ENCODE measurements at places on chromosomes 16 and 17.

DNA sequence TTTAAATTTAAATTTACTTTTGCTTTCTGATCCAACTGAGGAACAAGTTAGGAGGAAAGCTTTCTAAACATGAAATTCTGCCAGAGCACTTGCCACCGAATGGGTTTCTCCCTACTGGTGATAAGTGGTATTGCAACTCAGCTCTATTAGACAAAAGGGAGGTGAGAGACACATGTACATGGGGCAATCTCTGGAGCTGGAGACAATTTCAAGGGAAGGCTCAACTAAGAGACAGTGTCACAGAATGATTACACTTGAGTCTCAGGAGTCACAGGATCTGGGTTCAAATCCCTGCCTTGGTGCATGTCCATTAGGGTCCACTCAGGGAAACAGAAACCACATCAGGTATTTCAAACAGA lies 37.4 kb downstream of the SOCS1 start:
- DNase-seq, result no peak

GRCh38 chr17:34579979-34580684 lies 750 bp downstream of the TMEM132E start:
- DNase-seq, result no peak

DNA sequence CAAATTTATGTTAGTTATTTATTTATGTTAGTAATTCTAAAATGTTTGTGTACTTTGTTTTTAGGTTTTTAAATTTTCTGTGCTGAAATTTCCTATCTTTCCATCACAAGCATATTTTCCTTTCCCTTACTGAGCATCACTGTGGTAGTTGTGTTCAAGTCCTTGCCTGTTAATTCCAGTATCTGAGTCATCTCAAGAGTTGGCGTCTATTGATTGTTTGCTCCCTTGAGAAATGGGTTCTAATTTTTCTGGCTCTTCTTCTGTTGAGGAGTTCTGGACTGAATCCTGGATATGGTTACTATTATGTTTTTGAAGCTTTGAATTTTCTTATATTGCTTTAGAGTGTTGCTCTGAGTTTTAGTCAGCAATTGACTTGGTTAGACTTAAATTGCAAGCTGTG lies 56.3 kb downstream of the GAN start:
- DNase-seq, result no peak

DNA sequence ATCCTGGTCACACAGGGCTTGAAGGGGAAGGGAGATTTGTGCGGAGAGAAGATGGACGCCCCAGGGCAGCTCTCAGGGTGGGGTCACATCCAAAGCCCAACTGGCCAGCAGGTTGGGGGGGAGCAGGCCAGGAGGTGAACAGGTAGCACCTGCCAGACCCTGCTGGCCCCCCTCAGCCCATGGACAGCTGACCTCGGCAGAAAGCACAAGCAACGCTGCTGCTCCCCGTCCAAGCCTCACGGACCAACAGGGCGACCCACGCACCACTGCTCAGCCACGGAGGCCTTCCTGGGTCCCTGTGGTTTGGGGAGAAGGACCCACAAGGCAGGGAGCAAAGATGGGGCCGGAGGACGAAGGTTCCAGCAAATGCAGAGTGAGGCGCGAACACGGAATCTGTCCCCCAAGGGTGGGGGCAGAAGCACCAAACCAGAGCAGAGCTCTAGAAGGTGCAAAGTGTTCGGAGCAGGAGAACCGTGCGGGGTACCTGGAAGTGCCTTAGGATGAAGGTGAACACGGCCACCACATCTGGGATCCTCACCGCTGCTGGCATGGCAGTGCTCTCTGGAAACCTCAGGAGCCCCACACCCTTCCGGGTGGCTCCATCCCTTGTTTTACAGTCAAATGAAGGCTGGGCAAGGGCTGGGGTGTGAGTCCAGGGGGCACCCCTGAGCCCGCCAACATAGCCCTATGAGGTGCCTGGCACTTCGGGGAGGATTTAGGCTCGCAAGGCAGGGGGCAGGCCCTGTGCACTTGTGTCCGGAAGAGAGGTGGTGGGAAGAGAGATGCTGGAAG lies 17.9 kb downstream of the CEP295NL start:
- no peak for DNase-seq

DNA sequence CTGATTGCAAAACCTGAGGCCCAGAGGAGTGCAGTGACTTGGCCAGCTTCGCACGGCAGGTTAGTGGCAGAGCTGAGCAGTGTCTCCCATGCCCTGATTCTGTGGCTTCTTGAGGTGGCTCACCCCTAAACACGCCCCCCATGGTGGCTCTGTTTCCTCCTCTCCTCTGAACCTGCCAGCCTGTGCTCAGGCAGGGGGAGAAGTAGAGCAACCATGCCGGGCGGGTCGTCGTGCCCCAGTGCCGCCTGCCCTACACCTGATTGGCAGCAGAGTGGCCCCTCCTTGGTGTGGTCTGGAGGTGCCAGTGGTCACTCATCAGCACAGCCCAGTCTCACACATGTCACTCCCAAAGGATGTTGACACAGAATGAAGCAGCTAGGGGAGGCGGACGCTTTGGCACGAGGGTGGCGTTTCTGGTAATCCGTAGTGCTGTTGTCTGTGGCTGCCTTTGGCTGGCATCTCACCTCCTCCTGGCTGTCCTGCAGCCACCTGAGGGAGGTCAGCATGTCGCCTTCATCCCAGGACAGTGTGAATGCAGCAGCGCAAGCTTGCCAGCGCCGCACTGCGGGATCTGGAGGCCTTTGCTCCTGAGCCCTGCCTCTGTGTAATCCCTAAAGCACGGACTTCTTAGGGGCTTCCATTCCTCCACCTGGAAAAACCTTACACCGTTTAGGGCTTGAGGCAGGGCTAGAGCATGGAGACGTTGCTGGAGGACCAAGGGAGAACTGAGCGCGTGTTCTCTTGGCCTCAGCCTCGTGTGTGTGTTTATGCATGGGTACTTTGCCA lies 294.7 kb downstream of the SEC14L1 start:
- DNase-seq, result no peak

GRCh38 chr17:29177871-29178749 lies 2.1 kb downstream of the MYO18A start:
- no peak for DNase-seq

DNA sequence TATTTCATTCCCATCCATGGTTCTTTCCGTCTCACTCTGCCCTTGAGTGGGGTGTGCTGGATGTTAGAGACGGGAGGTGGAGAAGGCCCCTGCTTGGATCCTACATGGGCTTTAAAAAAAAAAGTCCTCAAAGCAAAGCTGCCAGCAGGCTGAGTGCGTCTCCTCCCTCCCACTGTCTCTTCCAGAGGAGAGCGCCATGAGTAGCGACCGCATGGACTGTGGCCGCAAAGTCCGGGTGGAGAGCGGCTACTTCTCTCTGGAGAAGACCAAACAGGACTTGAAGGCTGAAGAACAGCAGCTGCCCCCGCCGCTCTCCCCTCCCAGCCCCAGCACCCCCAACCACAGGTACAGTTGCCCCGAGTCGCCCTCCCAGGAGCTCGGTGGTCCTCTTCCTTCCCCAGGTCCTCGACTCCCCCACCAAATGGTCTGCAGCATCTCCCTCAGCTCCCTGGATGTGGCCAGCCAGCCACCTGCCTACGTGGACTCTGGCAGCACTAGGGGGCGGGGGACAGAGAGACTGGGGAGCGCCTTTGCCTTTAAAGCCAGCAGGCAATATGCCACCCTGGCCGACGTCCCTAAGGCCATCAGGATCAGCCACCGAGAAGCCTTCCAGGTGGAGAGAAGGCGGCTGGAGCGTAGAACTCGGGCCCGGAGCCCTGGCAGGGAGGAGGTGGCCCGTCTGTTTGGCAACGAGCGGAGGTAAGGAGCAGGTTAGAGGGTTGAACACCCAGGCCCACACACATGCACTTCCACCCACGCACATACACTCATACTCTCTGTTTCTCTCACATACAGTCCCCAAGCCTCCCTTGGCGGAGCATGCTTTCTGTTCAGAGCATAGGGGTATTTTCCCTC lies 68.2 kb downstream of the PLD6 start:
- DNase-seq, result no peak

GRCh38 chr16:70380248-70380918 lies 33.7 kb downstream of the DDX19A start:
- no peak for DNase-seq

- no peak for DNase-seq
Measured at GRCh38 chr17:72173499-72174116, 52.8 kb downstream of the SOX9 start.

DNA sequence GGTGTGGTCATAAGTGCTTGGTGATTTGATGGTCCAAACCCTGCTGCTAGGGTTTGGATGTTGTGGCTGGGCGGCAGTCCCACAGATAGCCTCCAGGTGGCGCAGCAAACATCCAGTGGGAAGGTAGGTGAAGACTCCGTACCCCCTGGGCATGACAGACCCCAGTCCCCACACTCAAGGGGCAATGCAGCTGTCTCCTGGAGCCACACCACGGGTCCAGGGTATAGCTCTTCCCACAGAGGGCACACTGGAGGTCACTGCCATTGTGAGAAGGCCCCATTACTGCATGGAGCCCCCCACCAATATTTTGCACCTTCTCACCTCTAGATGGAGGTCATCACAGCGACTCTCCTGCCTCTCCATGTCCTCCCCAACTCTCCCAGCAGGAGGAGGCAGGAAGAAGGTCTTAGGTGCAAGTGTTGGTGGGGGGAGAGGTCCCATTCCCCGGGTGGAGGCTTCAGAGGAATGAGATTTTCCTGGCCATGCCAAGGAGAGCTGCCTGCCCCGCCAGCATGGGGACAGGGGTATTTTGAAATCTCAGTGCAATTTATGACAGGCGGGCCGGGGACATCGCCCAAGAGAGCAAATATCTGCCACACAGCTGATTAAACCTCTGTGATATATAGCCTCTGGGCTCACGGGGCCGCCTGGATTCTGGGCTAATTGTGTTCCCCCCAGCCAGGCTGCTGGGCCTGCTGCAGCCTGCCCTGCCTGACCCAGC lies 17.1 kb upstream of the C17orf113 start:
- DNase-seq, result no peak

DNA sequence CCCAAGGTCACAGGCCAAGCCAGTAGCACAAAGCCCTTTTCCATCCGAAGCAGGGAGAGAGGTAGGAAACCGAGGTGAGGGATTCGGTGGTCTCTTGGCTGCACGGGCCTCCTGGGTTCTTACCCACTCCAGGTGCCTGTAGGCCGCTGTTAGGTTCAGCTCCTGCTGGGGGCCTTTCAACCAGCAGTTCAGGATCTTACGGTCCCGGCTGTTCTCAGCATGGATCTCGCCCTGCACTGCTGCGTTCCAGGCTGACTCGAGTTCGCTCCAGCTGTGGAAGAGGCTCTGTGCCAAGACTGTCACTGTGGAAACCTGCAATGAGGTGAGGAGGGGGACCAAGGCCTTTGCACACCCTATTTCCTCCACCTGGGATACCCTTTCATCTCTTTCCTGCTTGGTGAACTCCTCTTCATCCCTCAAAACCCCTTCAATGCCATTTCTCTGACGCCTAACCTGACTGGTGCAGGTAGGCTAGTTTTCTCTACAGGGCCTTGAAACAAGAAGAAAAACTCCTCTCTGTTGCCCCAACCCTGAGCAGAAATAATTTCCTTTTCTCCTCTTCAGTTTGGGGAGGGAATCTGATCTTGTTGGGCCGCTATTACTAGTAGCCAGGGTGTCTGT lies 103.6 kb downstream of the RMI2 start:
- DNase-seq, result no peak
